ENCODE measurements at places on chromosomes 3 and 15.

- DNase-seq: no peak
Observed at GRCh38 chr15:38164507-38164906, 88.1 kb upstream of the SPRED1 start.

DNA sequence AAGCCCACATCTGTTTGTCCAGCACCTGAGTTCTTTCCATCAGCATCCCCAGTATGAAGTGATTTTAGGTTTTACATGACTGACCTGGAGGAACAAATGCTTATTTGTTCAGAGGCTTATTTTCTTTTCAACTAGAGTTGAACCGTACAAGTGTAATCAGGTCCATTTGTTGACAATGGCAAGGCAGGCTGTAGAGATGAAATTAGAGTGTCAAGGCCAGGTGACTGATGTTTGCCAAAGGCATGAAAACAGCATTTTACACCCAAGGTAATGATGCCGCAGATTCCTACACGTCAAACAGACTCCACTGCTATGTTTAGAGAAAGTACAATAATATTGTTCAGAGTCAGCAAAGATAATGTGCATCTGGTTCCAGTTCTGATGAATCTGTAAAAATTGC, 96.5 kb downstream of the KCNAB1 start:
- DNase-seq: no peak

DNA sequence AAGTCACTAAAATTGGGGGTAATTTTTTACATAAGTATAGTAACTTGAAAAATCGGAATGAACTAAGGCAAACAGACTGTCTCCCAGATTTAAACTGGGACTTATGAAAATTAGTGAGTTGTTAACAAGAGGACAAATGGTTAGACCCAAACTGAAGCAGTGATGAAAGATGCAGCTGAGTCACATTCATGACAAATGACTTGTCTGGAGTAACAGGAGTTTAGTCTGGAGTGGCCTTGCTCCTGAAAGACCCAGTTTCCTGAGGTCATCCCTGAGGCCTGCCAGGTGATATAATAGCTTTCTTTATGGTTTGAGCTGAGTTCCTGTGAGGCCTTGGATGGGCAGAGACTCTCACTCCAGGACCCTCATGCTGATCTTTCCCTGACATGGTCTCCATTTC, 9.6 kb upstream of the CTDSPL start:
- DNase-seq: no peak

- DNase-seq: no peak
Observed at GRCh38 chr3:177931346-177931745, 604.9 kb upstream of the KCNMB2 start.

GRCh38 chr15:81256916-81257315, 60.2 kb downstream of the IL16 start:
- no peak for DNase-seq

- no peak for DNase-seq
Observed at GRCh38 chr3:120554812-120555606, 41.1 kb upstream of the NDUFB4 start.

GRCh38 chr15:71125831-71126450, 10.7 kb downstream of the THSD4 start:
- no peak for DNase-seq

DNA sequence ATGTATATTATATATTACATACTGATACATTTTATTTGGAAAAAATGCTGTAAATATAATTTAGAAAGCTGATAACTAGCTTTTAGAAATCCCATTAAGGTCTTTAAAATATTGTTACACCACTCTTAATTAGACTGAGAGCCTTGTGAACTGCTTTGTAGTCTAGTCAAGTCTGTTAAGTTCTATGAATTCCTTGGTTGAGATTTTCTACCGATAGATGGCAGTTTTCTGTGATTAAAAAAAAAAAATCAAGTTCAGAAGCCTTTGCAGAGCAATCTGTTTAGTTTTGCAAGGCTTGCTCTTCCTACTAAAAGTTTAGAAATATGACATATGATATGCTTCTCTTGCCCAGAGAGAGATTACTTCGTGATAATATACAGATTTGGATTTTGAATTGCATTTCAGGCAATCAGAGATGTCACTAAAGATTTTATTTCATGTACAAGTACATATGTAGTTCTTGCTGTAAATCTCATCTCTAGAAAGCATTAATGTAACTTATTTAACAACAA, 60.4 kb upstream of the SLITRK3 start:
- no peak for DNase-seq

- no peak for DNase-seq
Observed at GRCh38 chr3:155604126-155604525, 140.7 kb downstream of the PLCH1 start.

DNA sequence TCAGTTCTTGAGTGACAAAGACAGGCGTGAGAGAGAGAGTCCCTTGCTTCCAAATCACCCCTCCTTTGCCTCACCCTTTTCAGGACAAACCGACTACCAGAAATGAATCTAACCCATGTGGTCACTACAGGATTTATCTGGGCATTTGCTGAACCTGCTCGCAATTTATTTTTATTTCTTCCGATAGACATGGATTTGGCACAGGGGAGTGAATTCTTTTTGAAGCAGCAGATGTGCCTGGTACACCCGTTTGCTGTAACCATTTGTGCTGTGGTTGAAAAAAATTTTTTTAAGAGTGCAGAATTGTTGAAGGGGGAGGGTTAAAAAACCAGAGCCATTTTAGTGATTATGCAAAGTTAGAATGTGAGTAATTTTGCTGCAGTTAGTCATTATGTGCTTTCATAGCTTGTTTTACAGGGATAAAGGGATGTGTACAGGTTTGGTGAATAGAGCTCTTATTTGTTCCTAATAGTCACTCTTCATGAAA, 442.0 kb downstream of the LPP start:
- DNase-seq: no peak

GRCh38 chr3:171954690-171955383, 84.5 kb upstream of the FNDC3B start:
- DNase-seq: no peak

DNA sequence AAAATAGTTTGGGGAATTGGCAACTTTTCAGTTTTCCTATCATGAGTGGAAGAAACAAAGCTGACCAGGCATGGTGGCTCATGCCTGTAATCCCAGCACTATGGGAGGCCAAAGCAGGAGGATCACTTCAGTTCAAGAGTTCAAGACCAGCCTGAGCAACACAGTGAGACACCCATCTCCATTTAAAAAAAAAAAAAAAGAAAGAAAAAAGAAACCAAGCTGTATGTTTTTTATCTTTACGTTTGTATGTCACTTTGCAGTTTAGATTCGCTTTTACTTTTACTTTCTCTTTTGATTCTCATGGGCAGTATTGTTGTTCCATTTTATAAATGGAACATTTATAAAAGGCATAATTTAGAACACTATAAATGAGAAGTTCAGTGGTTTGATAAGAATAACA, 31.2 kb upstream of the TNIK start:
- no peak for DNase-seq

DNA sequence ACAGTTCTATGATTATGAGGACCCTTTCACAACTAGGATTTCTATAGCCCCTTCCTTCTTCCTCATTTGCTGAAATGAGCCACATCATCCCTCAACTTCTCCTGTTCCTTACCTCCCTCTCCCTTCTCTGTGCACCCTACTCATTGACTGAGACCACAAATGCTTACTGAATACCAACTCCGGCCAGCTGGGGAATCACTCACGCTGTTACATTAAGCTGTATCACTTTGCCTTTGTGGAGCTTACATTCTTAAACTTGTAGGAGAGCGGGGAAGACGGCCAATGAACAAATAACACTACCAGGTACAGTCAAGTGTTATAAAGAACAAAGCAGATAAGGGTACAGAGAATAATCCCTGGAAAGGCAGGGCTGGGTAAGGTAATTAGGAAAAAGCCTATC, 5.7 kb downstream of the SUCLG2 start:
- no peak for DNase-seq

- no peak for DNase-seq
Observed at GRCh38 chr3:51945031-51945840, 3.1 kb downstream of the PARP3 start.

- no peak for DNase-seq
Observed at GRCh38 chr3:23960649-23961048, 15.6 kb downstream of the NR1D2 start.

DNA sequence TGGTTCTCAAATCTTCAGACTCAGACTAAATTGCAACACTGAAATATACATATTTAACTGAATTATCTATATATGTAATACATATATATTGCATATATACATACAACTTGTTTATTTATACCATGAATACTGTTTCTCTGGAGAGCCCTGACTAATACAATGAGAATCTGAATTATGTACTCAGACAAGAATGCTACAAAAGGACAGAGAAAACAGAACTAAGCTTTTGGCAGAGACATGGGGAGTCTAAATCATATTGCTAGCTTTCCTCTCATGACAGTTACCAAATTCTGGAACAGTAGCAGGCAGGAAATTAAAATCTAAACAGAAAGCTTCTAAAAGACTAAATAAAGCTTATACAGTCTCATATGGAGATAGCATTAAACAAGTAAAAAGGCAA, 142.4 kb upstream of the KCNMB2 start:
- no peak for DNase-seq

DNA sequence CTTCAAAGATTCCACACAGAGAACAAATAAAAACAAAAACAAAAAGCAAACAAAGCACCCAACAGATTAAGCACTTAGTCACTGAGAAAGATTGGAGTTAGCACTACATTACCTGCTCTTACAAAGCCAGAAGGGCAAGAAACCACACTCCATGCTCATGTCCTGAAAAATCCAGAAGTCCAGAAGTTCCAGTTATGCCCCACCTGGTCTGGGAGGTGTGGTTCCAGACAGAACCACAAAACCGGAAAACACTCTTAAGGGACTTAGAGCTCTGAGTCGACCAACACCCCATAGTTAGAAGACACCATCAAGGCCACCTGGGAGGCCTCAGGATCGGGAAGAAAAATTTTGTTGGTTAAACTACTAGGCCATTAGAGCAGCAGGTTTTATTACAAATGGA, 88.9 kb downstream of the TNIK start:
- DNase-seq: no peak

DNA sequence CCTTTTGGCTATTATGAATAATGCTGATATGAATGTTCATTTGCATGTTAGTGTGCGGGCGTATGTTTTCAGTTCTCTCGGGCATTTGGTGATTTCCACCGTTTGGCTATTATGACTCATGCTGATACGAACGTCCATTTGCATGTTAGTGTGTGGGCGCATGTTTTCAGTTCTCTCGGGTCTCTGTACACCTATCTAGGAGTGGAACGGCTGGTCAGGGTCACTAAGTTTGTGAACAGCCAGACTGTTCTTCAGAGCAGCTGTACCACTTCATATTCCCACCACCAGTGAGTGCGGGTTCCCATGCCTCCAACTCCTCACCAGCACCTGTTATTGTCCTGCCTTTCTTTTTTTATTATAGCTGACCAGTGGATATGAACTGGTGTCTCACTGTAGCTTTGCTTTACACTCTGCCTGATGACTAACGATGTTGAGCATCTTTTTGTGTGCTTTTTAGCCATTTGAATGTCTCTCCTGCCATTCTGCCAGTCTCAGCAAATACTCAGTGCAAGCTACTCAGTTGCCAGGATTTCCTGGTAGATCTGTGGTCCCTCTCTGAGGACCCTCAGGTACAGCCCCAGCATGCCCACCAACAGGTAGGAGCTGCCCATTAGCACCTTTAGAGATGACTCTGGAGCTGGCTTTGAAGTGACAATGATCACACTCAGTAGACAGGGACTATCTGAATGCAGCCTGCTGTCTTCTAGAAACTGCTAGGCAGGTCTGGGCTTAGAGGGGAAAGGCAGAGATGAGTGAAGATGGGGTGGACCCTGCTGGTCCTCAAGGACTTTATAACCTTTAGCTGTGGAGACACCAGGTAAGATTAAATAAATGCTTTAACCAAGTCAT, 141.1 kb downstream of the XXYLT1 start:
- DNase-seq: no peak

DNA sequence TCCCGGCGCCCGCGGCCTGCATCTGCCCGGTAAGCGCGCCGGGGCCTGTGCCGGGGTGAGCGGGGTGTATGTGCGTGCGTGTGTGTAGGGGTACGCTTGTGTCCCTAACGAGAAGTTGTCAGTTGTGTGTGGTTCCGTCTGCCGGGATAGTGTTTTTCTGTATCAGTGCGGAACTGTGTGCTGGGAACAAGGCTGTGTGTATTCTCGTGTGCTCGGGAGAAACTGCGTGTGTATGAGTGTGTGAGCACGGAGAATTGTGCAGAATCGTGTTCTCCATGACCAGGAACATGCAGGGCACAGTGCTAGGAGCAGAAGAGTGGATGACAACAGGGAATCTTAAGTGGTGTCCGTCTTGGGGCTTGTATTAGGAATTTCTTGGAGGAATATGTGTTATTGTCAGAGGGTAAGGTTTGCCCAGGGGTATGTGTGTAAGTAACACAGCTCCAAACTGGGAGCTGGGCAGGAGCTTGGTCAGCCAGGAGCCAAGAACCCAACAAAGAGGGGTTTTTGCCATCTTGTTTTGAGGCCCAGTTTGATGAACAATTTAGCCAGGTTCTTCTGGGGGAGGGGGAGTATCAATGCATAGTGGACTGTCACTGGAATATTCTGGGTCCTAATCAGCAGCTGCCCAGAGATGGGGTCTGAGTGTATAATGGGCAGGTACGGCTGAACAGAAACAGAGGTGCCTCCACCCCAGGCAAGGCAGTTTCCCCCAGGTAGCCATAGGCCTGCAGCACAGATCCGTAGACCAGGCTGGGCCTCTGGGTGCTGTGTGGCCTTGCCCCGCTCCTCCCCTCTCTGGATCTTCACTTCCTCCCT, 2.1 kb downstream of the ISL2 start:
- no peak for DNase-seq

GRCh38 chr15:74173380-74174218, at the start of gene ISLR:
Gene ISLR, plus strand, starts transcription at chr15:74173710. Its CDS starts 1,149 bp downstream, at chr15:74174859.
- DNase-seq: no peak

- no peak for DNase-seq
Observed at GRCh38 chr3:196501316-196502044, 2.1 kb downstream of the RNF168 start.

DNA sequence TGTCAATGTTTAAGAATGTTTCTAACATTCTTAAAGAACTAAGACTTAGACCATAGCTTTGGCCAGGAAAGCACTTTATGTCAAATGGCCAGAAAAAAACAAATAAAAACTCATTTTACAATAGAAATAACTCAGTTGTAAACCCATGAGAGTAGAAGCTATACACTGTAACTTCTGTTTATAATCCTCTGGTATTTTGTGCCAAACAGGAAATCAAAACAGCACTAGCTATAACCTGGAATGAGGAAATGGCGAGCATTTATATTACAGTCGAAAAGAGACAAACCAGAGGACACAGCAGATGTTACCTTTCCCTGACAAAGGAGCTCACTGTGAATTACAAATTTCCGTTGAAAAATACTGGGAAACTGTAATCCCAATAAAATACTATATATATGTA, 10.3 kb downstream of the GK5 start:
- no peak for DNase-seq

- no peak for DNase-seq
Observed at GRCh38 chr3:197082871-197083270, 53.3 kb upstream of the MELTF start.

GRCh38 chr3:133169331-133170068, 131.3 kb downstream of the TMEM108 start:
- DNase-seq: no peak

- DNase-seq: no peak
Observed at GRCh38 chr3:142053244-142053643, 96.1 kb downstream of the TFDP2 start.

- DNase-seq: no peak
Observed at GRCh38 chr15:63449731-63450130, 54.7 kb upstream of the USP3 start.

- no peak for DNase-seq
Observed at GRCh38 chr15:33086500-33087121, 107.9 kb downstream of the FMN1 start.

GRCh38 chr3:95226437-95226836, 1163.6 kb downstream of the NSUN3 start:
- DNase-seq: no peak

- DNase-seq: no peak
Observed at GRCh38 chr3:186754006-186754405, 29.4 kb upstream of the EIF4A2 start.

GRCh38 chr15:39192351-39192750, 388.5 kb upstream of the THBS1 start:
- DNase-seq: no peak

All from stimulated activated CD4-positive, alpha-beta T cell treated with anti-CD3 and anti-CD28 coated beads, Interleukin-1b, Interleukin-23, amount 100 ng/mL, for 4 hours (primary cell).